ENCODE measurements at places on chromosomes 5 and 9. TPM values are rescaled to one million over a fixed set of nuclear protein-coding genes. Genes with fewer than 3 reads are reported as not detected.
A peak's percentile ranks its signal among the peaks of the same experiment; 100 is the strongest.

DNA sequence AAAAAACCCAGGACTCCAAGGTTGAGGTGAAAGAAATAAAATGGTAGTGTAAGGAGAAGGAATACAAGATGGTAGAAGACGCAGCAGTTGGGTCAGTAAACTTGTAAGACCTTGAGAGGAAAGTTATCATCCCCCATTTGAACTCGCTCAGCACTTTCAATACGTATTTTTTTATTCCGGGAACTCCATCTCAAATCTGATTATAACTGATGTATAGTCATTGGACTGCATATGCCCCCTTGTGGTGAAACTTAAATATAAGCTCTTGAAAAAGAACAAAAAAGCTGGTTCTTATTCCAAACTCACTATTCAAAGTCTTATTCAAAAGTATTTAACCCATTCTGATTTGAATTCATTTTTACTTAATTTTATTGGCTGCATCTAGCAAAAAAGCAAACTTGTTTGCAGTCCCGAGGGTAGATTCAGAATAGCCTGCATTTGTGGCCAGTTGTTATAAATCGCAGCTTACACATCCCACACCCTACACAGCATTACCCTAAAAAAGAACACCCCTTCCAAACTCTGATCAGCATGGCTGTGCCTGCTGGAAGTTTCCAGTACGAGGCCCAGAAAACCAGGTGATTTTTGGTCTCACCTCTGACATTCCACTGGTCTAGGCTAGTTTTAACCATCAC, 118.0 kb downstream of the ESM1 start:
- H3K27me3 ChIP-seq: no peaks in the 10 kb centered on the region
- no peak for DNase-seq
- no peaks in the 10 kb centered on the region for H3K36me3 ChIP-seq
- no peak overlapping the region for H3K27ac ChIP-seq
- no peak overlapping the region for H3K4me3 ChIP-seq
- no peaks in the 10 kb centered on the region for H3K4me1 ChIP-seq

DMRT3 gene
- total RNA-seq: not detected

GRCh38 chr9:110048403-110048975, 159.5 kb downstream of the C9orf152 start:
- peak; percentile 83 for DNase-seq
- H3K27ac ChIP-seq: peak overlapping the region; percentile 91
- no peaks in the 10 kb centered on the region for H3K36me3 ChIP-seq
- peak overlapping the region; percentile 64 for H3K4me3 ChIP-seq

- H3K4me1 ChIP-seq: no peaks in the 10 kb centered on the region
- H3K27ac ChIP-seq: no peak overlapping the region
- H3K27me3 ChIP-seq: no peaks in the 10 kb centered on the region
- H3K36me3 ChIP-seq: no peaks in the 10 kb centered on the region
- no peak for DNase-seq
Observed at GRCh38 chr9:87428659-87429058, 69.0 kb upstream of the DAPK1 start.

DCTN3 gene
- total RNA-seq: 81.9 TPM

GRCh38 chr5:57692582-57693487, 210.2 kb upstream of the ACTBL2 start:
- no peaks in the 10 kb centered on the region for H3K36me3 ChIP-seq
- no peak overlapping the region for H3K27ac ChIP-seq
- no peaks in the 10 kb centered on the region for H3K4me1 ChIP-seq
- no peak overlapping the region for H3K4me3 ChIP-seq
- DNase-seq: peak; percentile 77

- no peak overlapping the region for H3K4me3 ChIP-seq
- no peak for DNase-seq
- H3K27me3 ChIP-seq: no peaks in the 10 kb centered on the region
- H3K36me3 ChIP-seq: peaks cover 96% of the 10 kb centered on the region
- no peak overlapping the region for H3K27ac ChIP-seq
Observed at GRCh38 chr9:128607642-128608350, 48.9 kb downstream of the DYNC2I2 start.

All from upper lobe of left lung (tissue), 6 donors.